Parietal lobe (tissue), 2 donors: ENCODE measurements at places on chromosomes 12 and 14. TPM values are rescaled to one million over a fixed set of nuclear protein-coding genes. Genes with fewer than 3 reads are reported as not detected.

The PTGER2 gene
- not detected for total RNA-seq

The FGFR1OP2 gene
- total RNA-seq: 56.0 TPM

The PPP1R1A gene
- total RNA-seq: 10.0 TPM

The AP5M1 gene
- 33.5 TPM for total RNA-seq

The RPAP3 gene
- total RNA-seq: 27.5 TPM
